ENCODE measurements at places on chromosomes 16 and 17. TPM values are rescaled to one million over a fixed set of nuclear protein-coding genes. Genes with fewer than 3 reads are reported as not detected.

GRCh38 chr16:72083778-72084404 is 9.5 kb downstream of the TXNL4B start:
- no peak for DNase-seq

DNA sequence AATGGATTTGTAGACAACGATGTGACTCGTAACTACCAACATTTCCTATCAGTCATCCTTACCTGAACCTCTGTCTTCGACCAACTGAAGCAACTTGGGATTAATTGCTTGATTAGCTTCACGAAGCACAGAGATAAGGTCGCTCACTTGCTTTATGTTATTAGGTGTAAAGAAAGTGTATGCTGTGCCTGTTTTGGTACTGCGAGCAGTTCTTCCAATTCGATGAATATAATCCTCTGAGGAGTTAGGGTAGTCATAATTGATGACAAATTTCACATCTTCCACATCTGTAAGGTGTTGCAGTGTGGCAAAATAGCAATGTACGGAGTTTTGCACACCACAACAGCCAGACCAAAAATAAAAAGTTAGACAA is 3.6 kb upstream of the POLG2 start:
- no peak for DNase-seq

- DNase-seq, result no peak
Observed at GRCh38 chr17:58911741-58912343, 156.2 kb downstream of the PPM1E start.

The ACSM5 gene
- total RNA-seq, result 1.2 TPM

The PIMREG gene
- not detected for total RNA-seq

The SEZ6L2 gene
- total RNA-seq, result 0.22 TPM

Data from left ventricle myocardium superior (tissue), 1 donor.